ENCODE measurements at places on chromosomes 2 and 18.

DNA sequence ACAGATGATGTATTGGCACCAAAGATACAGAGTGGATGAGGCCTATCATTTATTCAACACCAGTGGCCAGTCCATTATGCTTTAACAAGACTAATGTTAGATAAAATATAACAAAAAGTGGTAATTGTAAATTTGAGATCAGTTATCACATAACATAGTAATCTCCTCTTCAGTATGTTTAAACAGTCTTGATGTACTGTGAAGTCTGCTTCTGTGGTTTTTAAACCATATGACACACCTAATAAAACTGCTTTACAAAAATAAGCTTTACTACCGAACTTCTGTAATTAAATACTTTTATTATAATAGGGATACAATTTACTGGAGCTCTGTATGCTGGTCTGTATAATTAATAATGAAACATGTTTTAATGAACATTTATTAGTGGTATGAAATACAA lies 2156.1 kb upstream of the CELF4 start:
- DNase-seq = no peak

DNA sequence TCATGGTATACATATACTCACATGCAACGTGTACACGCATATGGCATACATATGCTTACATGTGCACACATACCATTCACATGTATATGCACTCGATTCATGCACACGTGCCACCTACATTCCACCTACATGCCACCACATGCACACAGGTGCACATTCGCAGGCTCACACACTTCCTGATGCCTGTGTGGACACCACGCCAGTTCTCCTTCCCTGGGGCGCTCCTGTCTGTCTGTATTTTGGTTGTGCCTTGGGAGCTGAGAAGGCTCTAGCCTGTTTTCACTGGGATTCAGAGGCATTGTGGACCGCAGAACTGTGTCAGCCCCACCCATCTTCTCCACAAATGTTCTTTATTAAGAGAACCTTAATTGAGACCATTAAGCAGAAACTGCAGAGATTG lies 96.6 kb upstream of the CTDP1 start:
- DNase-seq = no peak

DNA sequence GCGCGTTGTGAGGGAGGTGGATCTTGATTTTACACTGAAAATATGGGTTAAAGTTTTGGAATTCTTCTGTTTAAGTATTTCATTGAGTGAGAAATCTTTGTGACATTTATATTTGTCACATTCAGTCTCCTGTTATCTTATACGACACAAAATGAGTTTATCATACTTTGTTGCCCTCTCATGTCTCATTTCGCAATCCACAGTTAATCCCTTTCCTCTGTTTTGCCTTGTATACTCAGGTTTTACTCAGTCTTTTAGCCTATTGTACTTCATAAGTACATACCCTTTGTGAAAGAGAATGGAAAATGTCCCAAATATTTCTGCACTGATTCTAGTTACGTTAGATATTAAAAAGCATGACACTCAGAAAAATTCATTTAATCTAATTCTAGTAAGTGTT lies 142.7 kb downstream of the ATP9B start:
- no peak for DNase-seq

DNA sequence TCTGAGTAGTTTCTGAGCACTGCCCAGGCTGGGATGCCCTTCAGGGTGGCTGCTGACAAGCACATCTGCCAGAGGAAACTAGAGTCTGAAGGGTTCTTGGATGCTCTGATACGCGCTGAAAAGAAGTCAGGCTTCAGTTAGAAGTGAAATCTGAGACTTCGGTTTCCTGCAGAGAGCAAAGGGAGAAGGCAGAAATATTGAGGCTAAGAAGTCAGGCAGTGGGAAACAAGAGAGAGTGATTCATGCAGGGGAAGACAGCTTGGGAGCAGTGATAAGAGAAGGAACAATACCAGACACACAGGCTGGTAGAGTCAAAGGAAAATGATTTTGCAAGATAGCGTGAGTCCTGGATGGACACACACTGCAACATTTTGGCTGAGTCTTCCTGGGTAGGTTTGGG lies 51.0 kb upstream of the BOD1L2 start:
- no peak for DNase-seq

GRCh38 chr2:73418343-73418742 lies 32.7 kb downstream of the ALMS1 start:
- DNase-seq = no peak

DNA sequence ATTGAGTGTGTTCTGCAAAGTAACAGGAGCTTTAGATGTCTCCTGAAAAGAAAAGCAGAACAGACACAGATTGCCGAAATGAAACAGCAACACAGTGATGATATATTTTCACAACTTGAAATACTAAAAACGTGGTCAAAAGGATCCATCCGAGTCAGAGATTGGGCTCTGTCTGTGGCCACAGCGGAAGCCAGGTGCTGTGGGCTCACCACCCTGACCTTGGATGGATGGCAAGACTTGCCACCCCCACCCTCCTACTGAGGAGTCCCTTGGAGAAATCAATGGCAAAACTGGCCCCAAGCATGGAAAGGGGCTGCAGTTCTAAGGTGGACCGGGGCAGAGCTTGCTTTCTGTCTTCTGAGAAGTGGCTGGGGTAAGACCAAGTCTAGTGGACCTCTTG lies 31.4 kb upstream of the ACKR3 start:
- no peak for DNase-seq

- no peak for DNase-seq
These were observed 176.9 kb downstream of the PARD3B start for GRCh38 chr2:204722207-204722606.

DNA sequence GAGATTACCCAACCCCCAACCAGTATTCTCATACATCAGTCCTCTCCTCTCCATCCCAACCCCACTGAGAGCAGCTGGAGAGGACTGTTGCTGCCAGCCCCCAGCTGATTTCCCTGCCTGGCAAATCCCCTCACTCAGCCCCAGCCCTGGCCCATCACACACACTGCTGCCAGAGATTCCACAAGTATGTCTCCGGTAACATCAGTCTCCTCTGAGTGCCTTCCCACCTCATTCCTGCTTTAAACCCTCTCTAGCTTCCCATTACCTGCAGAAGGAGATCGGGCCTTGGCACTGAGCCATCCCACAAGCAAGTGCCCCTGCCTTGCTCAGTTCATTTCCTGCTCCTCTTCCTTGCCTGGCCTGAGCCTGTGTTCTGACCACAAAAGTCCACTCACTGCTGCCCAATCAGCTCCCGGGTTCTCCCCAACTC lies 50.6 kb upstream of the ZFP36L2 start:
- DNase-seq = no peak

DNA sequence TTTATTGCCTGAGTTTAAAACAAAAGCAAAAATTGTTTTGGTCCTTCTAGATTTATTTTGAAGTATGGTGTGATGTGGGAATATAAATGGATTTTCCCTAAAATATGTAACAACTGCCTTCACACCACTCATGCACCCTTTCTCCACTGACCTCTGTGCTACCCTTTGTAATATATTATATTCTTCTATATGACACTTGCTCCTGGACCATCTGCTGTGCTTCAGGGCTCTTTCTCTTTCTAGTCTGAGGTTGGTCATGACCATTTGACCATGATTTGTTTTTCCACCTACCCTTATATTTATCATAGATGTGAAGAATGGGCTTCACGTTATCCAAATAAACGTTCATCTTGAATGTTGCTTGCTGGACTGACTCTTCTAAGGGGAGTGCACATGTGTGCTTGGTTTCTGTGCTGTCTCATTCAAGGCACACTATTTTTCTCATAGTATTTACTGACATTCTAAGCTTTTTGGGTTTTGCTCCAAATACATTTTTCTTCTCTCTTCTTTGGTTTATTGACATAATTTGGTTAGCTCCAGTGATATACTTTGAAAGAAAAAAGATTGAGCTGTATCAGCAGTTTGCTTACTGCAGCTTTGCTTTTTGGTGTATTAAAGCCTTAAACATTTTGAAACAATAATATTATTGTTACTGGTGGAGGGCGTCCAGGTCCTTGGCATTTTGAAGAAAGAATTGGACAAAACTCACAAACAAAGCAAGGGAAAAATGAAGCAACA lies 61.8 kb downstream of the VWA3B start:
- no peak for DNase-seq

GRCh38 chr2:117065912-117066311 lies 748.6 kb upstream of the DDX18 start:
- no peak for DNase-seq

- DNase-seq = no peak
These were observed 35.2 kb downstream of the E2F6 start for GRCh38 chr2:11430729-11431128.

DNA sequence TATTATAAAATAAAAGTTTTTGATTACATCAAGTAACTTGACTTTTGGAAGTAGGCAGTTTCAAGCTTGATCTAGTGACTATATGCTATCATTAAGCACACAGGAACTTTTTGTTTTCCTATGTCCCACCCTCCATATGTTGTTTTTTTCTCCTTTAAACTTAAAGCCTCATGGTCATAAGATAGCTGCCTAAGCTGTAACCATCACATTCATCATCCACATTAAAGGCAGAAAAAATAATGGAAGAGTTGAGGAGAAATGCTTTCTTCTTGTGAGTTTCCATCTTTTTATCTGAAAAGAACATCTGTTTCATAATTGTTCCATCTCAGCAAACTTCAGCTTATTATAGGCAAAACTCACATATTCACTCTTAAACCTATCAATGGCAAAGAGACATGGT lies 630.4 kb downstream of the STK39 start:
- DNase-seq = no peak

- no peak for DNase-seq
These were observed 14.5 kb upstream of the VWA3B start for GRCh38 chr2:98072442-98072841.

DNA sequence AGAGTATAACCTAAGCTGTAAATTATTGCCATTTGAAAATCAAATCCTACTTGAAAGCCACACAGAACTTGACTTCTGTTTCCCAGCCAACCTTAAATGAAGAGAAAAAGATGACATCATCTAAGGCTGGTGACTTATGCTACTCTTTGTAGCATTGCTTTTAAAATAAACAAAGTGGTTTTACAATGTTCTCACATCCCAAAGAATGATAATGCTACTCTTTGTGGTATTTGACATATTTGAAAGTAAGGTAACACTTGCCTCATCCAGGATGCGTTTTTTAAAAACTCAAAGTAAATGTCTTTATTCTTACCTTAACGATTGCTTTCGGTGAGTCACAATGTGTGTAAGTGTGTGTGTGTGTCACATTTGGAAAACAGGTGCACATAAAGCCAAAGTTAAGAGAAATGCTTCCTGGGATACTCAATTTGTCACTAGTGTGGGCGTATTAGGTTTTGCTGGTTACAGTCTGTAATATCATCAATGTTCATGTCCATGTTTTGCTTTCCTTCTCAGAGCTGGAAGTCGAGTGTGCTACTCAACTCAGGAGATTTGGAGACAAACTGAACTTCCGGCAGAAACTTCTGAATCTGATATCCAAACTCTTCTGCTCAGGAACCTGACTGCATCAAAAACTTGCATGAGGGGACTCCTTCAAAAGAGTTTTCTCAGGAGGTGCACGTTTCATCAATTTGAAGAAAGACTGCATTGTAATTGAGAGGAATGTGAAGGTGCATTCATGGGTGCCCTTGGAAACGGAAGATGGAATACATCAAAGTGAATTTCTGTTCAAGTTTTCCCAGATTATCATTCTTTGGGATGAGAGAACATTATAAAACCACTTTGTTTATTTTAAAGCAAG lies 2.6 kb downstream of the PMAIP1 start:
- no peak for DNase-seq

GRCh38 chr2:227890495-227891079 lies 19.2 kb downstream of the DAW1 start:
- DNase-seq = no peak

DNA sequence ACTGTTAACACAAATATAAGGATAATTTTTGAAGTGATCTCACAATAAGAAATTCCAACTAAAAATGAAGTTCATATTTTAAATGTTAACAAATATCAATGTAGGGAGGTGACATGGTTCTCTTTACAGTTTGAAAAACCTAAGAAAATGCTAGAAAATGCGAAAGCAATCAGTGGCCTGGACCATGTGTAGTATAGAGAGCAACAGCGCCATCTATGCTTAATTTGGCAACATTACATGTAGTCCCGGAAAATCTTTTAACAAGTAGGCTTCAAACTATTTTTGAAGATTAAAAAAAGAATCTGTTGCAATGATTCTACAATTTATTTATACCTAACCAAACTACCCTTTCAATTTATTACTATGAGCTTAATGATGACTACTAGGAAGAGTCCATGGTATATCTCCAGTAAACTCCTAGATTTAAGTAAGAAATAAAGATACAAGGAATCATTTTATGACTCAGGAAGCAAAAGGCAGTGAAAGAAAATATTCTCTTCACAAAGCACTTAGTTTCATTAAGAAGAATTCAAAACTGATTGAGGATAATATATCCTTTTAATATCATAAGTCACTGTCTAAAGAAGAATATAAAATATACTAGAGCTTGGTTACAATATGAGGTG lies 33.3 kb downstream of the NDUFA10 start:
- DNase-seq = no peak

GRCh38 chr2:236555481-236555880 lies 14.1 kb upstream of the ACKR3 start:
- no peak for DNase-seq

DNA sequence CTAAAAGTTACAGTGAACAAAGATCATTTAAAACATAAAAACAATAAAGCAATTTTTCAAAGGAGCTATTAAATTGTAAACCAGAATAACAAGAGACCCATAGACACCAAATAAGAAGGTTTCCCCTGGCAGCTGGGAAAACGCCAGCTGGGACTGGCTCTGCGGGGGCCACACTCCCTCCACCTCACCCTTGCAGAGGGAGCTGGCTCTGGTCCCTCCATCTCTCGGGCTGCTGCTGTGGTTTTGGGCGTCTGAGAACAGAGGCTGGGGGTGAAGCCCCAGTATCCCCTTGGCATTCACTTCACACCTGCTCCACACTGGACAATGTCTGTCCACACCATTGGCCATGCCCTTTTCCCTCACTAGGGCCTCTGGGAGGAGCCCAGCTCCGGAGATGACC lies 62.1 kb upstream of the OTOS start:
- DNase-seq = no peak

- no peak for DNase-seq
These were observed 208.3 kb downstream of the PIK3C3 start for GRCh38 chr18:42163321-42163720.

DNA sequence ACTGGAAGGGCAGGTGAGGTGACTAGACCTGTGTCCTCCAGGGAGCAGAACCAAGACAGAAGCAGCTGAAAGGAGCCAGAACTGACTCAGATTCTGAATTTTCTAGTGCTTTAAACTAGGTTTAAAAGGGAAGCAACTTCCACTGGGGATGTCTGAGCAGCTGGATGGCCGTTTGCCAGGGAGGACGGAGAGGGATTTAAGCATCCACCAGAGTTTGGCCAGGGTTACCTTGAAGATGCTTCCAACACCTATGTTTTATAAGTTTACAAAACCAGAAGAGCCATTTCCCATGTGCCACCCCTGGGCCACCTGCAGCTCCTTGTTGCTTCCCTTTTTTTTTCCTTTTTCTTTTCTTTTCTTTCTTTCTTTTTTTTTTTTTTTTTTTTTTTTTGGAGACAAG lies 48.6 kb upstream of the RBM44 start:
- DNase-seq = no peak

- no peak for DNase-seq
These were observed 636.3 kb upstream of the ZEB2 start for GRCh38 chr2:145156199-145156598.
